ENCODE measurements at places on chromosomes 7 and 10.

DNA sequence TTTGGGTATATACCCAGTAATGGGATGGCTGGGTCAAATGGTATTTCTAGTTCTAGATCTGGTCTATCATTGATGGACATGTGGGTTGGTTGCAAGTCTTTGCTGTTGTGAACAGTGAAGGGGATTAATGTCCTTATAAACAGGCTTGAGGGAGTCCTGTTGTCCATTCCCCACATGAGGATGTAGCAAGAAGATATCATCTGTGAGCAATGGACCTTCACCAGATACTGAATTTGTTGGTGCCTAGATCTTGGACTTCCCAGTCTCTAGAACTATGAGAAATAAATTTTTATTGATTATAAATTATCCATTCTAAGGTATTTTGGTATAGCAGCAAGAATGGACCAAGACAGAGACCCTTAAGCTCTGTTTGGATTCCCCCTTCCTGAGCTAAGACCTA, 72.2 kb upstream of the RELN start:
- H3K27me3 ChIP-seq: peaks cover 42% of the 10 kb centered on the region
- H3K36me3 ChIP-seq: no peaks in the 10 kb centered on the region
- no peak for DNase-seq
- H3K27ac ChIP-seq: no peak overlapping the region

DNA sequence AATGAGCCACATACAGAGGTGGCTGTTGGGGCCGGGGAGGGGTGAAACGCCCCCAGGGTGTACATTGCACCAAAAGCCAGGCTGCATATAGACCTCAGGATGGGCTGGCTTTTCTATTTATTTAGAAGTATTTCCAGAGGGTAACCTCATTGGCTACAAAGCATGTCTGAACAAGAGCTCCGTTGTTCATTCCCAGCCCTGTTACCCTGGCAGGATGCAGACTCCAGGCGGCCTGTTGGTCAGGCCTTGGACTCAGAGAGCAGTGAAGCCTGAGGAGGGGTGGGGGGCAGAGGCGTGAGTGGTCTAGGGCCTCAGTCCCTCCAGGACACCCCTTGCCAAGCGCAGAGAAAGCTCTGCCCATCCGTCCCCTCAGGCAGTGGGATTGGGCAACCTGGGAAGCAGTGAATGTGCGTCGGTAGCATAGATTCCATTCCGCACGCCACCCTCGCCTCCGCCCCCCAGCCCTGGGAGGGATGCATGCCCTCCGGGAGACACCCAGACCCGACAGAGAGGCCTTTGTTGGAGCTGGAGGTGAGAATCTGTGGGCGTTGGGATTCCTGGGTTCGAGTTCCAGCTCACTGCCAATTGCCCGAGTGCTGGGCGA, 41.9 kb downstream of the TCF7L2 start:
- H3K27ac ChIP-seq: peak overlapping the region; percentile 96
- peaks cover 38% of the 10 kb centered on the region for H3K4me1 ChIP-seq
- peak overlapping the region; percentile 59 for H3K4me3 ChIP-seq

DNA sequence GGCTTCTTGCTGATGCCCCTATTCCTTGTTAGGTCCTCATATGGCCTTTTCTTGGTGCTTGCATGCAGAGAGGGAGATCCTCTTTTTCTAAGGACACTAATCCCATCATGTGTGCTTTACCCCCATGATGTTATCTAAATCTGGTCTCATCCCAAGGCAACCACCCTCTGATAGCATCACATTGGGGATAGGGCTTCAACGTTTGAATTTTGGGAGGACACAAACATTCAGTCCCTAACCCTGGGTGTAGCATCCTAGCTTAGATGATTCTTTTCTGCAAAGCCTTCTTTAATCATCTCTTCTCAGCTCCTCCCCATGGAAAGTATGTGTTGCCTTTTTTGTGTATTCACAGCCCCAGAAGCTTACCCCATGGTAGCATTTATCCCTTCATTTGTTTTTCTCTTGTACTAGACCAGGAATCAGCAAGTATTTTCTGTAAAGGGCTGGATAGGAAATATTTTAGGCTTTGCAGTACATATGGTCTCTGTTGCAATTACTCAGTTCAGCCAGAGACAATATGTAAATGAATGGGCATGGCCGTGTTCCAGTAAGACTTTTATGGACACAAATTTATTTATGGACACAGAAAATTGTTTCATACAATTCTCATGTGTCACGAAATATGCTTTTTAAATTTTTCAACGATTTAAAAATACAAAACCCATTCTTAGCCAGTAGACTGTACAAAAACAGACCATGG, 101.5 kb upstream of the CSTF2T start:
- no peak overlapping the region for H3K27ac ChIP-seq
- H3K4me3 ChIP-seq: no peak overlapping the region
- no peaks in the 10 kb centered on the region for H3K36me3 ChIP-seq
- no peaks in the 10 kb centered on the region for H3K4me1 ChIP-seq

GRCh38 chr10:86699541-86699940, 31.2 kb downstream of the LDB3 start:
- no peak overlapping the region for H3K4me3 ChIP-seq
- H3K27ac ChIP-seq: no peak overlapping the region
- DNase-seq: no peak
- H3K4me1 ChIP-seq: no peaks in the 10 kb centered on the region
- no peaks in the 10 kb centered on the region for H3K36me3 ChIP-seq

DNA sequence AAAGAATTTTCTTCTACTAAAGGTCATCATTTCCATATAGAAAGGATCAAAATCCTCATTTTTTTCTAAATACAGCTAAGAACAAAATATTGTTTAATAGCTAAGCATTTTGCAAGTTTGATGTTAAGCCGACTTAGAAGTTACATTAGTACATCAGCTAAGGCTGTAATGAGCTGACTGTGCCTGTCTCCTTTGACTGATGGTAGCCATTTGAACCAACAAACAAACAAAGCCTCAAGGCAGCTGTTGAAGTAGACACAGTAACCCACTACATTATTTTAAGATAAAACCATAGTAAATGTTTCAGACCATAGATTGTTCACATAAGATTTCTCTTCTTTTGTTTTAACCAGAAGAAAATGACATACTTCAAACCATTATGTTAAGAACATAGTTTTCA, 210.9 kb upstream of the VSTM2A start:
- no peak overlapping the region for H3K4me3 ChIP-seq
- no peaks in the 10 kb centered on the region for H3K36me3 ChIP-seq
- DNase-seq: no peak
- H3K27ac ChIP-seq: no peak overlapping the region
- H3K27me3 ChIP-seq: no peaks in the 10 kb centered on the region
- peaks cover 43% of the 10 kb centered on the region for H3K4me1 ChIP-seq

Measured in neural crest cell (in vitro differentiated cells).